ENCODE measurements at places on chromosomes 1 and 21.

- no peak for DNase-seq
Observed at GRCh38 chr1:212078826-212079225, 43.3 kb downstream of the DTL start.

DNA sequence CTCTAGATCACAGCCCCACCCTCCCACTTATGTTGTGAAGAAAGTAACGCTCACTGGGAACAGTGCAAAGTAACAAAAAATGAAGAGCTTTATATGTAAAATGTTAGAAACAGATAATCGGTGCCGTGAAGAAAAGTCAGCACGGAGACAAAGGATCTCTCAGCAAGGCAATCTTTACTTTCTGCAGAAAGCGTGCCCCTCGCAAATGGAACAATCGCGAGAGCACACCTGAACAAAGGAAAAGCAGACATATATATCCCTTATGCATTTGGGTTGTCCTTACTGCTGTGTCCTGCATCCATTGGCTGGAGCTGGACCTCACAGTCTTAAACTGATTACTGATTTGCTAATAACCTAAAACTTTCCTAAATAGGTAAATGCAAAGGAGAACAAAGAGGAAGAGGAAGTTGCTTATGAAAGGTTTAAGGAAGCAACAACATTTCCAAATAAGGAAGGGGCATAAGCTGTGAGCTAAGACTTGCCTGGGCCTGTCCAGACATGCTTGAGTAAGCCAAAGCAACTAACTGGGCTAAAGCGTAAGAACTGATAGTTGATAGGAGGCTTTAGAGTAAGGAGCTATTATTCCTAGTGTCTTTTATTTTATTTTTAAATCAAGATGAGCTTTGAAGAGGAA lies 89.7 kb downstream of the GTF2B start:
- no peak for DNase-seq

- DNase-seq = no peak
Observed at GRCh38 chr1:20448671-20449071, 37.3 kb downstream of the CAMK2N1 start.

- peak; percentile 6 for DNase-seq
Observed at GRCh38 chr1:41810446-41810845, 108.3 kb downstream of the HIVEP3 start.

GRCh38 chr21:37294679-37295078 lies 27.5 kb upstream of the VPS26C start:
- no peak for DNase-seq

DNA sequence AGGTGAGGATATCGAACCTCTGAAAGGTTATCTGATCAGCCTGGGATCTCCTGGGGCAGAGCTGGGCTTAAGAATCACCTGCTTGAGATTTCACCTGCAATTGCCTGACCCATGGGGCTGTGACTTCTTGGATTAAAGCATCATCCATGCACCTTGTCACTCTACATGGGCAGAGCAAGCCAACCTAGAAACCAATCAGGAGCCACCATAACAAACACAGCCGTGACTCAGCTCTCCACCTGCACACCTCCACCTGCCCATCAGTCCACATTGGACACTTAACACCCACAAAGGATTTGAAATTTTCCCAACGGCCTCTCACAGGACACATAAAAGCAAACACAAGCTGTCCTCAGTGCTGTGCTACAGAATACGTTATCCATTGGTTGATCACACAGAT lies 35.1 kb upstream of the ETS2 start:
- no peak for DNase-seq

- no peak for DNase-seq
Observed at GRCh38 chr1:81437213-81437612, 363.5 kb upstream of the ADGRL2 start.

- no peak for DNase-seq
Observed at GRCh38 chr1:40769815-40770214, 13.8 kb upstream of the KCNQ4 start.

GRCh38 chr1:183161391-183161790 lies 24.7 kb upstream of the LAMC2 start:
- no peak for DNase-seq

DNA sequence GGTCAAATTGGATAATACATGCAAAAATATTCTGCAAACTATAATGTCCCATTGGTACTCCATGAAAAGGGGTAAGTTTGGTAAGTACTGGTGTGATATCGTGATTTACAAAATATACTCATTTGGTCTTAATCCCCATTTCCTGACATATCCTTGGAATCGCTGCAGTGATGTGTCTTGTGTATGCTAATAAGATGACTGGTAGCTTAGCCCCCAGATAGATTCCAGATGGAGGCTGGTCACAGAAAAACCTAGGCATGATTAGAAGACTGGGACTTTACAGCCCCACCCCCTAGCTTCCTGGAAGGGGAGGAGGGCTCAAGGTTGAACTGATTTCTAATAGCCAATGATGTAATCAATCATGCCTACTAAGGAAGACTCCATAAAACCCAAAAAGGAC lies 3.0 kb downstream of the VAMP4 start:
- no peak for DNase-seq

DNA sequence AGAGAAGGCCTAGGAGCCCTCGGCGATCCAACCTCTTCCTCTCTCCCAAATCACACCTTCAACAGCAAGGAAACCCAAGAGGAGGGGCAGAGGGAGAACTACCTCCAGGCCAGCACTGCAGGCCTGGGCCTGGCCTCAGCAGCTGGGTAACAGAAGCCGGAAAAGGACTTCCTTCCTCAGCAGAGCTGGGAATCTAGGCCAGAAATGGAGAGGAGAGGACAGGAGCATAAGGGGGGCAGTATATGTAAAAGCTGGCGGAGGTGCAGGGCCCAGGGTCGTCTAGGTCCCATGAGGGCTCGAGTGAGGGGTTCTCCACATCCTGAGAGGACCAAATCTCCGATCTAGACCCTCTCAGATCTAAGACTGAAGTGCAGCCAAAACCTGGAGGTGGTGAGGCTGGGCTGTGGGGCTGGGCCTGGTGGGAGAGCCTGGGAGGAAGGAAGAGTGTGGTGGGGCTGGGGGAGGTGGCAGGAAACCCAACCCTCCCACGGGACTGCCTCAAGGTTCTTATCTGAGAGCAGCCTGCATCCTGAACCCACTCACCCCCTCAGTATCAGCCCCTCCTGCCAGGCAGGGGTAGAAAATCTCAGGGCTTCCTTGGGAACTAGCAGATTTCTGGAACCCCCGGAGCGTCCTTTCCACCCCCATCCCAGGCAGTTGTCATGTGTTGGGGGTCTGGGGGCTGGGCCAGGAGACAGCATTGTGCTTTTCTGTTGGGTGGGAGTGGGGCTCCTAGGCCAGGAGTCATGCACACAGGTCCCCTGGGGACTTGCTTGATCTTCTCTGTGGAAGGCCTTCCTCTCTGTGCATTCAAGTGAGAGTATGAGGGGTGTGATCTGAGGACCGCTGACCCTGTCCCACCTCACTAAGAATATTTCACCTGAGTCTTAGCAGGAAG lies 33.0 kb downstream of the PIK3C2B start:
- DNase-seq = no peak

DNA sequence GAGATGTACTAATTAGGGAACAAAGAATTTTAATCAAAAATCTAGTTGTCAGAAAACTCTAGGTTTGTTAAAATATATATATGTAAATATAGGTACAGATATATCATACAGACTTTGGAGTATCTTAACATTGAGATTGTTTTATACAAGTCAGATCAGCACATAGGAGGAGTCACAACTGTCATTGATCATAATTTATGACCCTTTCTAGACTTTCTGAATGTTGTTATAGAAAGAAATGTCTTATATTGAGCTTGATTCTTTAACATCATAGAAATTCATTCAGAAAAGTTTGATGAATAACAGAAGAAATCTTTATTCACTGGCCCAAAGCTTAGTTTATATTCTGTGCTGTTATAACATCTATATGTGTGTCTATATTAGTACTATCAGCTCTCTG lies 185.8 kb downstream of the SDCCAG8 start:
- no peak for DNase-seq

DNA sequence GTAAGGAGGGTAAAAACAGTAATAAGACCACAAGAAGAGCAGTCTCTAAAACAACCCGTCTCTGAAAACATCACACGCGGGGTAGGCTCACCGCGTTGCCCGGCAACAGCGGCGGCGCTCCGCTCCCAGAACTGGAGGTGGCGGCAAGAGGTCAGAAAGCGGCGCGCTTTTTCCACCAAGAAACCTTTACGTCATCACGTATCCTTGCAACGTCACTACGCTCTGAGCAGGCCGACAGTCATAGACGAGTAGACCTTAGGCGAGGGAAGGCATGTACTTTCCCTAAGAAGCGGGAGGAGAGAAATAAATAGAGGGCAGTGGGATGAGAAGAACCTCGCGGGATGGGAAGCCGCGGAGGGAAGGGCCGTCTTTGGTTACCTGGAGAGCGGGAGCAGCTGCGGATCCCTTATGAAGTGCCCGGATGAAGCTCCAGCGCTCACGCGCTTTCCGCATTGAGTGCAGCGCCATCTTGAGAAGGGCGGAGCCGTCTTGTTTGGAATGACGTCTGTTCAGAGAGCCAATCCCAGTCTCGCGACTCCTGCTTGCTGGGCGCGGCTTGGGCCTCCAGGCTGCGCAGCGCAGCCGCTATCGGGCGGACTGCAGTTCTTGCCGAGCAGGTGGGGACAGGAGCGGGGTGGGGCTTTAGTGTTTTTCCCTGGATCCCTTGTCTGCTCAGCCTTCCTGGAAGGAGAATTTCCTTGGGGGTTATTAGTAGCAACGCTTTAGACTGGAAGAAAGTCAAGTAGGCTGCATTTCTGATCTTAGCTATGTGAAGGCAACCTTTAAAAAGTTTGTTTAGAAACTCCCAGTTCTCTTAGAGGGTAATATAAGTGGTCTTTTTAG lies at the start of gene WARS2:
WARS2 (minus strand) TSS at position 477 of the 843 bp plus-strand sequence; CDS start at position 468, 9 bp downstream.
- DNase-seq = peak; percentile 96

- DNase-seq = no peak
Observed at GRCh38 chr1:86765073-86765472, 60.7 kb downstream of the SH3GLB1 start.

- DNase-seq = no peak
Observed at GRCh38 chr1:89697383-89697782, 64.5 kb downstream of the LRRC8C start.

- DNase-seq = no peak
Observed at GRCh38 chr1:22210176-22210575, 67.3 kb upstream of the WNT4 start.

DNA sequence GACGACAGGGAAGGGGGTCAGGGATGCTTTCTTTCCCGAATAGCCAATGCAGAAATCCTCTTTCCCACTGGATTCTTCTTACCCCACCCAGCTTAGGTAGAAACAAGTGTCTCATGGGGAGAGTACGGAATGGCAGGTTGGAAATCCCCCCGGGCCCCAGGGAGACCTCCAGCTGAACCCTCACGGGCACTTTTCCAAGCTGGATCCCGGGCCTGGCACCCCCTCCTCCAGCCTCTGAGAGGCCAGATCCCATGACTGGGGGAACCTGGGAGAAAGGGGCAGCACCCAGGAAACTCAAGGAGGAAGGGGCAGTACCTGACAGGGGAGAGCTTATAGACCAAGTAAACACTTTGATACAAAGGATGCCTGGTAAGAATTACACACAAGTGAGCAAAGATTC lies 1.3 kb downstream of the PKP1 start:
- no peak for DNase-seq

DNA sequence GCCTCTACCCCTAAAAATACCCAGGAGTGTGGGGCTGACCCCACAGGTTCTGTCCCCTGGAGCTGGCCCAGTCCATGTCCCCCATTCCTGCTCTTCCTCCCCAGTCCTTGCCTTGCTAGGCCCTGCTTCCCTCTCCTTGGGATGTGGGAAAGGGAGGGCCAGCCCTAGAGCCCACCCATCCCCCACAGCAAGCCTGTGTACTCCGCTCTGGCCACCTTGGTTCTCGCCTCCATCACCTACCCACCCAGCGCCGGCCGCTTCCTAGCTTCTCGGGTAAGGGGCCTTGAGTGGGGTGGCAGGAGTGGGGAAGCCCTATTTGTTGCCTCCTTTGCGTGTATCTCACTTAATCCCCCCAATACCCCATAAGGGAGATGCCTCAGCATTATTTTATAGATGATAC lies 6.7 kb downstream of the CLCNKB start:
- no peak for DNase-seq

DNA sequence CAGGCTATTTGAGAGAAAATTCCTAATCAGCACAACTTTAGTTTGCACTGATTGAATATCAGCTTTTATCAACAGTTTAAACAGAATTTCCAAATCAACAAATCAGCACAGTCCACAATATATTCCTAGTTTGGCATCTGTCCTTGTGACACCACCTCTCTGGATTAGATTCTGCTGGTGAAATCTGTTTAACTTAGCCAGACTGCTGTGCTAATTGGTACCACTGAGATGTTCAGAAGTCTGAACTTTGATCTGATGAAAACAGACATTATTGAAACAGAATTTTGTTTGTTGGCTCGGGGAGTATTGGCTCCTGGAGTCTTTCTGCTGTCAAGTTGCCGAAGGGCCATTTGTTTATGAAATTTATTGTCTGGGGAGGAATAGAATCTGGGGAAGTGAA lies 17.0 kb upstream of the NGF start:
- no peak for DNase-seq

Data from kidney glomerular epithelial cell (primary cell).